Stimulated activated CD8-positive, alpha-beta memory T cell treated with anti-CD3 and anti-CD28 coated beads, Interleukin-7, amount 100 ng/mL, for 4 hours (primary cell): ENCODE measurements at places on chromosomes 3 and 15.

DNA sequence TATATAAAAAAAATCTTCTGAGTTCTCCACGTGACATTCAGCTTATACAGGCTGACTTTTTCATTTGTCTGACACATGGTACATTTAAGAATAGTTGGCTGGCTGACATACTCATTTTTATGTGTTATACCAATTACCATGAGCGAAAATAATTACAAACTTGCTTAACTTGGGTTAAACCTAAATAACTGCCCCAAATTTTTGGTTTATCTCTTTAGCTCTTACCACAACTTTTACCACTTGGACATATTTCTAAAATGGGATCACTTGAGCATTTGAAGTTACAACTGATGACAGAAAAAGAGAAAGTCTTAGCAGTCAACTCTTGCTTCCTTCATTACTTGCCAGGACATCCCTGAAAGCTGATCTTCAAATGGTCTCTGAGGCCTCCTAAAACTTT lies 618.1 kb downstream of the RBMS3 start:
- DNase-seq: no peak

- no peak for DNase-seq
These were observed 23.9 kb upstream of the PLSCR4 start for GRCh38 chr3:146274833-146275232.

GRCh38 chr3:112888381-112889085 lies 41.9 kb upstream of the CD200R1L start:
- DNase-seq: no peak

GRCh38 chr15:95845862-95846515 lies 484.5 kb upstream of the NR2F2 start:
- no peak for DNase-seq

- no peak for DNase-seq
These were observed 37.0 kb upstream of the TNFAIP8L3 start for GRCh38 chr15:51131596-51132290.

- no peak for DNase-seq
These were observed 273.3 kb downstream of the RPLP1 start for GRCh38 chr15:69725957-69726356.

DNA sequence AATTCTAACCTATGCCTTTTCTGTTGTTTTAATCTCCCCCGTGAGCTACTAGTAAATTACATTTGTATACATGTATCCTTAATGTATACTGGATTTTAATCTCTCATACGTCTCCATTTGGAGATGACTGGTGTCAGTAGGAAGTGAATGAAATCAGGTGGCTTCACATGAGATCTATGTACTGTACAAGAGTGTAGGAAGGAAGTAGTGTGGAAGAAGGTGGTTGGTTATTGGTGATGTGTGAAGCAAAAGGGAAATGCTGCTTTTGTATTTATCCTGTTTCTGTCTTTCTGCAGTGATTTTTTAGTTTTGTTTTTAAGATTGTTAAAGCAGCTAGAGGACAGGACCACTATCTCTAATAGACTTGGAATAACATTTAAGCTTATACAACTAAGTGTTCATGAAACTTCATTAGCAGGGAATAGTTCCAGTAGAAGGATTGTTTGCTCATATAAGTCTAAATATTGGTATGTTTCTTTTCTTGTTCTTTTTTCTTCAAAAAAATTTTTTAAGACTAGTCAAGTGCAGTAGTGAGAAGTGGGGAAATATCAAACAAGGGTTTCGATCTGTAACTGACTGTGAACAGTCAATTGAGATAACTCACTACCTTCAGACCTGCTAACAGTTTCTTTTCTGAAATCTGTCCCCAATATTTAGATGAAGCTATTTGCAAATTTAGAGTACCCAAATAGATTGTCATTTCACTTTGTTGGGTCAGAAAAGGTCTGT lies 15.3 kb downstream of the SNX1 start:
- no peak for DNase-seq

DNA sequence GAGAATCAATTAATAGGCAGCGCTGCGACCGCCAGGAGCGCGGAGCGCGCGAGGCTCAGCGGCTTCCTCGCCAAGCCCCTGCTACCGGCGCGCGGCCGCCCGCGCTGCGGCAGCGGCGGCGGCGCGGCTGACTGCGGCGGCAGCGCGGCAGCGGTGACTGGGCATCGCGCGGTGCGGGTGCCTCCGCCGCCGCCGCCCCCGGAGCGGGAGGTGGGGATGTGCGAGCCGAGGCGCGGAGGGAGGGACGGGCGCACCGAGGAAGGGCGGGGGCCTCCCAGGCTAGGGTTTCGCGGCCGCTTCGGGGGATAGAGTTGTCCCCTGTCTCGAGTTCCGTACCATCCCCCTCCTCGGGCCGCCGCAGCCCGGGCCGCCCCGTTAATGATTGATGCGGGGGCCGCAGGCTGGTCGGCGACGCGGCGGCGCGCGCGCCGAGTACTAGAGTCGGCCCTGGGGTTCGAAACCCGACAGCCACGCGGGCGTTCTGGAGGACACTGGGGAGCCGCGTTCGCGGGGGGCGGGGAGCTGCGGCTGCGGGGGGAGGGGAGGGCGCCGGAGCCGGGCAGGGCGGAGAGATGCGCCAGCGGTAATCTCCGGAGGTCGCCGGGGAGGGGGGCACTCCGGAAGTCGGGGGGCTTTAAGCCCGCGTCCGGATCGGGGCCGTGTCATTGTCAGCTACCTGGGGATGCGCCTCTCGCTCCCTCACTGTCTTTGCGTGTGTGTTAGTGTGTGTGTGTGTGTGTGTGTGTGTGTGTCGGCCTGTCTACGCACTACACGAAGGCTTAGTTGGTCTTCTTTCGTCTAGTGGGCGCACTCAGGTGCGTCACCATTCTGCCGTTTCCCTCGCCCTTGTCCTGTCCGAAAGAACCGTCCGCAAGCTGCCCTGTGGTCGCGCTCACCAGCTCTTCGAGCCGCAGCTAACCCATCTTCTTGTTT lies at the start of gene PAQR9:
Gene PAQR9 (minus strand): TSS at position 159 of the 933 bp plus-strand sequence. CDS start 338 bp downstream, outside the sequence.
- DNase-seq: no peak

DNA sequence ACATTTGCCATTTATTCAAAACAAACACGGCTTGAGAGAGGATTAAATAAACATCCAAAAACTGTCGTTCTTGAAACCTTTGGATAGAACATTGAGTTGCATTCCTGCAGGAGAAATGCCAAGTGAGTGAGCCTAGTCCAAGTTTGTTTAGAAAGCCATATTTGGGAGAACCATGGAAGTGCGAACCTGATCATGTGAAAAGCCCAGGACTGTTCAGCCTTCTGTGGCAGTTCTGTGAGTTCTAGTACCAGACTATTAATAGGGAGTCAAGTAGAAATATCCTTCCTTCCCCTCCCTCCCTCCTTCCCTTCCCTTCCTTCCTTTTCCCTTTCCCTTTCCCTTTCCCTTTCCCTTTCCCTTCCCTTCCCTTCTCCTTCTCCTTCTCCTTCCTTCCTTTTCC lies 470.4 kb downstream of the LPP start:
- no peak for DNase-seq
